ENCODE measurements at places on chromosomes 1 and 21.

DNA sequence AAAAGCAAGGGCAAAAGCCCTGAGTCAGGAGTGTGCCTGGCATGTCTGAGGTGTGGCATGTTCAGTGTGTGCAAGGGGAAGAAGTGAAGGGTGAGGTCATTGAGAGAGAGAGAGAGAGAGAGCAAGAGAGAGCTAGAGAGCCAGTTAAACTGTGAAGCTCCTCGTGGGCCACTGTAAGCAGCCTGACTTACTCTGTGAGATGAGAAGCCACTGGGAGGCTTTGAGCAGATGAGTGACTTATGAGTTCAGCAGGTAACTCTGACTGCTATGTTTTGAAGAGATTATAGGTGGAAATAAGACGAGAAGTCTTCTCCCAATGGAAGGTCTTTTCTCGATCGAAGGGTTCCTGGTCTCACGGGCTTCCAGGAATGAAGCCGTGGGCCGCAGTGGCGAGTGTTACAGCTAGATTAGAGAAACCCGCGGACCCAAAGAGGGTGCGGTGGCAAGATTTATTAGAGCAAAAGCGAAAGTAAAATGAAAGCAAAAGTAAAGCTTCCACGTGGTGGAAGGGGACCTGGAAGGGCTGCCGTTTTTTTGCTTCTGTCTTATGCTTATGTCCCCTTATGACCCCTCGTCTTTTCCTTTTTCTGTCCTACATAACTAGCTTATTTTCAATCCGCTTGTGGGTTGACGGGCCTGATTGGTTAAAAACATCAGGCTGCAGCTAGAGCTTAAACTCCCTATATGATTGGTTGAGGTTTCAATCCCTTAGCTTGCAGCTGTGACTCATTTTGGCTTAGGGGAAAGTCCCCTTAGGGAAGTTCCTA is 323.1 kb upstream of the FAM78B start:
- DNase-seq, result peak; percentile 59

GRCh38 chr1:236148470-236148845 is 6.1 kb downstream of the GPR137B start:
- DNase-seq, result no peak

GRCh38 chr21:45439161-45439872 is 34.4 kb downstream of the COL18A1 start:
- peak; percentile 59 for DNase-seq

DNA sequence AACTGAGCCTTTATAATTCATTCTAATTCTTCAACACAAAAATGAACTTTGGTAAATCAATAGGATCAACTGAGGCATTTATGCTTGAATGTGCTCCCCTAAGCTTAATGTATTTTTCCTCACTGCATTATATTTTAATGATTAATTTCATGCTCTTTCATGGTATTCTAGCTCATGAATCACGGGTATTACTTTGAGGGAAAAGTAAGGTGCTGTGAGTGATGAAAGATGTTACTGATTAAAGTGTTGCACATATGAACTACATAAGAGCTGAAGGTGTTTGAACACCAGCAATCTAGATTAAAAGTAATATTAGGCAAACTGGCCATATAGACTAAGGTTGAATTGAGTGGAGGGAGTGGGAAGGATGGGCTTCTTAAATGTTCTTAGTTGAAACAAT is 1.9 kb downstream of the DPYD start:
- DNase-seq, result no peak

- no peak for DNase-seq
These were observed 2.8 kb downstream of the USP21 start for GRCh38 chr1:161162052-161162451.

DNA sequence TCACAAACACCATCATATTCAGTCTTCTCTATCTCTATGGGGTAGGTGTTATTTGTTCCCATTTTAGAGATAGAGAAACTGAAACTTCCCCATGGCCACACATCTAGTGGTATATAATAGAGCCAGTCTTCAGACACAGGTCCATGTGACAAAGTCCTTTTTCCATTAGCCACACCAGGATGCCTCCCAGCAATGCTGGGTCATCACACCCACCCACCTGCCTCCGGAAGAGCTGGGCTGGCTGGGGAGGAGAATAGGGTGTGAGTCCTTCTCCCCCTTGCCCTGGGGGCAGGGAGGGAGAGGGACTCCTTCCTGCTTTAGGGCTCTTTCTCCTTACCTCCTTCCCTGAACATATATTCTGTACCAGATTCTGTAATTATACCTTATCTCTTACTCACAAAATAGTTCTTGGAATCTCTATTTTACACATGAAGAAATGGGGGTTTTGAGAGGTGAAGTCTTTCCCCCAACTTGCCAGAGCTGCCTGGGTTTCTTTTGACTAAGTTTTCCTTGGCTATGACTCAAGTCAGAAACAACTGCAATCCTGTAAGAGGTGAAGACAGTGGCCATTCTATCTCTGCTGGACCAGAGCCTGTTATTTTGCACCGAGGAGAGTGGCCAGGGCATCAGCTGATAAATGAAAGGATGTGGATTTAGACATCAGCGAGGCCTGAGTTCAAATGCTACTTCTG is 30.0 kb downstream of the SOX13 start:
- DNase-seq, result no peak

DNA sequence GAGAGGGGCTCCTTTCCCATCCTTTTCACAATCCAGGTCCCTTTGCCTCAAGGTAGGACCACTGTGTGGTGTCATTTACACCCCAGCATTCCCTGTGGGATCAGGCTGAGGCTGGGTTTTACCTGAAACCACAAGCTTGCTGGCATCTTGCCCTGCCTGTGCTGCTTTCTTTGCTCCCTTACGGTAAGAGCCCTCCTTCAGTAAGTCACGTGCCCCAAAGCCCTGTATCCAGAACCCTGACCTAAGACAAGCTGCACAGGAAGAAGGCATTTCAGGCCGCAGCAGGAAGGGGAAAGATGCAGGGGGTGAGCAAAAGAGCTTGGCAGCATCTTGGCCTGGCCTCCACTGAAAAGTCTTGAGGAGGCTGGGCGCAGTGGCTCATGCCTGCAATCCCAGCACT is 58.4 kb downstream of the KLHDC7A start:
- no peak for DNase-seq

GRCh38 chr1:236354330-236355147 is 39.5 kb upstream of the EDARADD start:
- no peak for DNase-seq

- DNase-seq, result no peak
These were observed 31.4 kb downstream of the STPG1 start for GRCh38 chr1:24382165-24382577.

DNA sequence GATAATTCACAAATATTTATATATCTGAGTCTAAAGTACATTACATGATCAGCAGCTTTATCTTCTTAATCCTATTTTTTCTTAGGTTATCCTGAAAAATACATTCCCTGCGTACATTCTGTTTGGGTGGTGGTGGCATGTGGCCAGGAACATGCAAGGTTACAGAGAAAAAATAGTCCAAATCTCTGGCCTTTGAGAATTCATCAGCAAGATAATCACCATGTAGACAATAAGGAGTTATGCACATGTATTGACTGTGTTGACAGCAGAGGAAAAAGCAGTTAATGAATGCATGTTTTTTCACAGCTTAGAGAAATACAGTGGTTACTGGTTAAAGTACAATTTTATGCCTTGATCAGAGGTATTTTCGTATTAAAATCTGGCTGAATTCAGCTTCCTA is 49.0 kb downstream of the ABCA4 start:
- no peak for DNase-seq

GRCh38 chr1:203428981-203429599 is 46.5 kb upstream of the PRELP start:
- DNase-seq, result no peak

DNA sequence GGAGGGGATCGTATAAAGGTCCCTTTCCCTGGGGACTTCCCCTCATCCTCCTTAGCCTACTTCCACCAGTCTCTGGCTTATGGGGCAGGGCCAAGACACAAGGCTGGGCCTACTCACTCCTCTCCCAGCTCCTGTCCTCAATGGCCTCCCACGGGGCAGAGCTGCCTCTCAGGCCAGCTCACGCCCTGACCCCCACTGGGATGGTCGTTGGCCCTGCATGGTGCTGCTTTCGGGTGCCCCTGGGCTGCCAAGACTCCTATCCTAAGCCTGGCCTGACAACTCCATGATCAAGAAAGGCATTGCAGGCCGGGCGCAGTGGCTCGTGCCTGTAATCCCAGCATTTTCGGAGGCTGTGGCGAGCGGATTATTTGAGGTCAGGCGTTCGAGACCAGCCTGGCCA is 6.2 kb downstream of the CPLANE2 start:
- DNase-seq, result no peak

DNA sequence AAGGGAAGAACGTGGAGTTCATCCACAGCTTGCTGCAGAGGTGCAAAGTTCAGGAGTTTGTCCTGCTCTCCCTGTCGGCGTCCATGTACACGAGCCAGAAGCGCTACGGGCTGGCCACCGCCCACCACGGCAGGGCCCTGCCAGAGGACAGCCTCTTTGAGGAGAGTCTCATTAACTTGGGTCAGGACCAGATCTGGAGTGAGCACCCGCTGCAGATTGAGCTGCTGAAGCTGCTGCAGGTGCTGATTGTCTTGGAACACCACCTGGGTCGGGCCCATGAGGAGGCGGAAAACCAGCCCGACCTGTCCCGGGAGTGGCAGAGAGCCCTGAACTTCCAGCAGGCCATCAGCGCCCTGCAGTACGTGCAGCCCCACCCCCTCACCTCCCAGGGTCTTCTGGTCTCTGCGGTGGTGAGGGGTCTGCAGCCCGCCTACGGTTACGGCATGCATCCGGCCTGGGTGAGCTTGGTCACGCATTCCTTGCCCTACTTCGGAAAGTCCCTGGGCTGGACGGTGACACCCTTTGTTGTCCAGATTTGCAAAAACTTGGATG is 73.8 kb upstream of the MORC3 start:
- DNase-seq, result no peak

GRCh38 chr21:42010507-42011495 is 641 bp upstream of the ZBTB21 start:
- DNase-seq, result peak; percentile 19

DNA sequence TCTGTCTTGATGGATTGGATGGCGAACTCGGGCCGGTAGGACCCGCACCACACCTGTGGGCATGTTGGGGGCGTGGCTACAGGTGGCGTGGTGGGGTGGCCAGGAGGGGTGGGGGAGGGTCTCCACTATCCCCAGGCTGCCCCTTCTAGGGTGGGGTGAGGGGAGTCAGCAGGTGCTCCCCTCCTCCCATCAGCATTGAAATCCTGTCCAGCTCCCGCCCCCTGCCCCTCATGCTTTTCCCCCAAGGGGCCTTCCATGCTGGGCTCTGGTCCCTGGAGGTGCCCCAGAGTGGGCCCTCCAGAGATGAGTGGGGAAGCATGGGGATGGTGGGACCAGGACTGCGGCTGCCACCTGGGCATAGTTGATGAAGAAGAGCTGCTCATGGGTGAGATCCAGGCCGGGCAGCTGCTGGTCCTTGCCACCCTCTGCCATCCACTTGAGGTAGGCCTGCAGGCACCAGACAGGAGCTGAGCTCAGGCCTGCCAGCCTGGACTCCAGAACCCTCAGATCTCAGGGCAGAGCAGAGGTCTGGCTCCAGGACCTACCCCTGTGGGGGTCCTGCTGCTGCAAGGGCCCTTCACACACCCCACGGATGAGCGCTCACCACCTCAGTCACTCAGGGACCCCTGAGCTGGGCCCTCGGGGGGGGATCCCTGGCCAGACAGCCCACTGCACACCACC is 5.1 kb downstream of the PRXL2B start:
- no peak for DNase-seq

GRCh38 chr1:31798433-31799195 is 17.2 kb downstream of the SPOCD1 start:
- peak; percentile 15 for DNase-seq

GRCh38 chr21:46555225-46555617 is 49.7 kb downstream of the S100B start:
- DNase-seq, result no peak

DNA sequence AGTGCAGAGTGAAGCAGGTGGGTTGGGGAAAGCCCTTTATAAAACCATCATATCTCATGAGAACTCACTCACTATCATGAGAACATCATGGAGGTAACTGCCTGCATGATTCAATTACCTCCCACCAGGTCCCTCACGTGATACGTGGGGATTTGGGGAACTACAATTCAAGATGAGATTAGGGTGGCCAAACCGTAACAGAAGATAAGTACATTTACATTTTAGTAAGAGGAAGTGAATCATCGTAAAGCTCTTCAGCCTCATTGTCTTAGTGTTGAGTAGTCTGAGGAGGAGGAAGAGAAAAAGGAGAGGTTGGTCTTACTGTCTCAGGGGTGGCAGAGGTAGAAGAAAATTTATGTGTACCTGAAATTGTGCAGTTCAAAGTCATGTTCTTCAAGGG is 1053.4 kb upstream of the ADGRL4 start:
- DNase-seq, result no peak

- no peak for DNase-seq
These were observed 1.7 kb downstream of the WNT9A start for GRCh38 chr1:227945891-227946623.

GRCh38 chr1:227403535-227403934 is 85.2 kb upstream of the CDC42BPA start:
- DNase-seq, result no peak

DNA sequence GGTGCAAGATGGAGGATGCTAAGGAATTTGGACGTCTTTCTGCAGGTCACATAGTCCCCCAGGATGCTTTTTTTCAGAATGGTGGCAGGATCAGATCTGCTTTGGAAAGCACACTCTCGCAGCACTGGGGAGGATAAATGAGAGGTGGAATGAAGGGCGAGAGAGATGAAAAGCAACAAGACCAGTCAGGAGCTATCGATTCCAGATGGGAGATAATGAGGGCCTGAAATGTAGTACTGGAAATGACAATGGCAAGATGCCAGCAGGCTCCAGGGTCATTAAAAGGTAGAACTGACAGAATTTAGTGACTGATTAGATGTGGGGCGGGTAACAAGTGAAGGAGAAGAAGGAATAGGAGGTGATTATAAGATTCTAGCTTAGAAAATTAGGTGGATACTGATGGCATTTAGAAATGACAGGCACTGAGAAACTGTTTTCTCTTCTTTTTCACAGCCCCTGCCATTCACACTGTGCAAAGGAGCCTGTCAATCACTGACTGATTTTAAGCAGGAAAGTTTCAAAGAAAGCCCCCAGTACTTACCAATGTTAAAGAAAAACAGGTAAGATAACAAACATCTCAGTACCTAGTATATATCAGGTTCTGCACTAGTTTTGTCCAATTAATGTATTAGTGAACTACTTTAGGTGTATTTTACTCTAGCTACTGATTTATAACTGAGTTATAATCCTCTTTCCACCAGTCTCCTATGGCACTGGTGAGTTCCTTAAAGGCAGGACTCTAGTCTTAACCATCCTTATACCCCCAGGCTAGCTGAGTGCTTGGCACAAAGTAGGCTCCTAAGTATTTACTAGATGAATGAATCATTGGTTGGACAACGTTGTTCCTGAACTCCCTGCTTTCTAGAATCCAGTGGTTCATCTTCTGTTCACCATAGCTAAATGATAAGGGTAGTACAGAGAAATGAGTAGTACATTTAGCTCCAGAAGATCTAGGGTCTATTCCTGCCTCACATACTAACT is 9.2 kb downstream of the PIGM start:
- peak; percentile 78 for DNase-seq

All from NCI-H2227 treated with DMSO at 0.1 percent for 48 hours (cell line).